ENCODE measurements at places on chromosomes 3 and 15.

GRCh38 chr3:4887177-4887576 is 92.1 kb upstream of the BHLHE40 start:
- DNase-seq, result no peak

GRCh38 chr3:31758322-31758965 is 222.6 kb downstream of the OSBPL10 start:
- no peak for DNase-seq

GRCh38 chr15:65888981-65889380 is 19.7 kb downstream of the RAB11A start:
- no peak for DNase-seq

GRCh38 chr3:190676481-190676880 is 162.6 kb downstream of the IL1RAP start:
- no peak for DNase-seq

GRCh38 chr3:39724233-39724846 is 85.1 kb upstream of the MYRIP start:
- DNase-seq, result no peak

- no peak for DNase-seq
Measured at GRCh38 chr3:178386880-178387279, 149.4 kb upstream of the KCNMB2 start.

DNA sequence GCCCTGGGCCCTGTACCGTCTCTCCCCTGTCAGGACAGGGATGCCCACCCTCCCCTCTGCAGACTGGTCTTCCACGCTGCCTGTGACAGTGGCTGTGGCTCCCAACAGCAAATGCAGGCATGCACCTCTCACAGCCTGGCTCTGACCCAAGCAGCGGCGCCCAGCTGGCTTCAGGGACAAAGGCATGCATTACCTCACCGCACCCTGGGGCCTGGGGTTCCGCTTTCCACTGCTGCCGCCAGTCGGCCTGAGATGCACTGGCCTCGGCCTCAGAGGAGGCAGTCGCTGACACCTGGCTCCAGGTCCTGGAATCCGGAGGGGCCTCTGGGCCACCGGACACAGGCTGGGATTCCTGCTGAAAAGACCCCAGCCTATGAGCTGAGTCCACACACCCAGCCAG is 70.3 kb downstream of the SCN5A start:
- no peak for DNase-seq

DNA sequence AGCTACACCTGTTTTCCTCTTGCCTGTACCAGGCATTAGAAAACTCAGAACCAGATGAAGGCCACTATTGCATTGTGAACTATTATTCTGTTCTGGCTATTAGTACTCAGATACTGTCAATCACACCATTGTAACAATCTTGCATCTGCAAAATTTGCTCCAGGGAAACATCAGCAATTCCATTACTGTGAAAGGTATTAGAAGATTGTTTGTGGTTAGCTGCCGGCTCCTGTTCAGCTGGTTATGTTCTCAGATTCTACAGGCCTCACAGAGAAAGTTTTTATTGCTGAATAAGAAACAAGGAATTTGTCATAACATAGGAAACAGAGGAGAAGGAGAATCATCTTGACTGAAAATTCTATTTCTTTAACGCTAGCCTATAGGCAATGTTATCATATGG is 179.9 kb downstream of the PLOD2 start:
- no peak for DNase-seq

GRCh38 chr3:185422677-185423076 is 59.7 kb downstream of the MAP3K13 start:
- no peak for DNase-seq

DNA sequence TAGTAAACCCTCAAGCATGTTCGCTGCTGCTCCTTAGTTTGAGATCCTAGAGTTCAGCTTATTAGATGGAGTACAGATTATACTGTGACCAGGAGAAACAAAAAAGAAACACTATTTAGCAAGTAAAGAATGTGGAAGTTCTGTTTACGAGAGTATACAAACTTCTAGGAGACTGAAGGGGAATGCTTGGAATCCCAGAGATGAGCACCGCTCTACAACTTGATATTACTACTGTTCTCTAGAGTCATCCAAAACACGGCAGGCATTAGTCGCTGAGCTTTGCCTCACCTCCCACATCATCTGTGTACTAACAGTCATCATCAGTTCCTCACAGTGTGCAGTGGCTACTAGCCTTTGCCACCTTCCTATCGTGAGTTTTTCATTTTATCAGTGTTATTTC is 121.4 kb upstream of the CHRM5 start:
- no peak for DNase-seq

DNA sequence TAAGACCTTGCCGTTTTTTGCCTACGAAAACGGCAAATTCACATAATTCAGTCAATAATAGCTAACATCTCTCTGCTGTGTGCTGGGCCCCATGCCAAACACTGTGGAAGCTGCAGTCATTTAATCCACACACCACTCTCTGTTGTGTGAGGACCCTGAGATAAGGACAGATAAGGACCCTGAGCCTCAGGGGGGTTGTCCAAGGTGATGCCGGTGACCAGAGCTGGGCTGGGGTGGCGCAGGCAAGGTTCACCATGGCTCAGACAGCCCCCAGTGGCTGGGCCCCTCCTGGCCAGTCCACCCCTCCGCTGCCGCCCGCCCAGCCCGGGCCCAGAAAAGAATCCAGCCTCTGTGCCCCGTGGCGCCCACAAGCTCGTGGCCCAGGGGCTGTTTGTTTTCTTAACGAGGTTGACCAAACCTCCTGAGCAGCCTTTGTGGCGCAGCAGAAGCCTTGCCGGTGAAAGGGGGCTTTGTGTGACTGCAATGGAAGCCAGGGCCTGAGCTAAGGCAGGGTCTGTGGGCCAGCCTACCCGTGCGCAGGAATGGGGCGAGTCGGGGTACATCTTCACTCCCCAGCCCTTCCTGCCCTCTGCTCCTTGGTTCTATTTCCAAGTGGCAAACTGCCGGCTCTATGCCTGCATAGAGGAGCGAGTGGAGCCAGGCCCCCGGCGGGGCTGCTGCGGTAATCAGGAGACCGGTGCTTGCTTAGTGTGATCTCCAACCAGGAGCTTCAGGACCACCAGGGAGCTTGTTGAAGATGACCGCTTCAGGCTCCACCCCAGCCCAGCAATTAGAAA is 4.4 kb upstream of the SNX22 start:
- DNase-seq, result no peak

- no peak for DNase-seq
Measured at GRCh38 chr3:70754314-70754713, 441.9 kb upstream of the MDFIC2 start.

DNA sequence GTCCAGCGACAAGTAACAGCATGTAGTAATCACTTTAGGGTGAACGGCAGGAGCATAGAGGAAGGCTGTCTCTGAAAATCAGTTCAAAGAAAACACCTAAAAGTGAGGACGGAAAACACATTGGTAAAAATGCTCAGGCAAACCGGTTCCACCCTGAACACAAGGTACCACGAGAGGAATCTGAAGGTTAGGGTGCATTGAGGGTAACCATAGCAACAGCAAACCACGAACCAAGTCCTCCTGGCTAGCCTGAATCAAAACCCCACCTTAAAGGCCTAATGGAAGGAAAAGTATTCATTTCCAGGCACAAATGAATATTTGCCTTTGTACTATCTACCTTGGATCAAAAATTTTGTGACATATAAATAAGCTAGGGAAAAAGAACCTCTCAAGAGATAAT is 315.0 kb downstream of the OCA2 start:
- DNase-seq, result no peak

- no peak for DNase-seq
Measured at GRCh38 chr3:19149368-19149767, 1.1 kb downstream of the KCNH8 start.

DNA sequence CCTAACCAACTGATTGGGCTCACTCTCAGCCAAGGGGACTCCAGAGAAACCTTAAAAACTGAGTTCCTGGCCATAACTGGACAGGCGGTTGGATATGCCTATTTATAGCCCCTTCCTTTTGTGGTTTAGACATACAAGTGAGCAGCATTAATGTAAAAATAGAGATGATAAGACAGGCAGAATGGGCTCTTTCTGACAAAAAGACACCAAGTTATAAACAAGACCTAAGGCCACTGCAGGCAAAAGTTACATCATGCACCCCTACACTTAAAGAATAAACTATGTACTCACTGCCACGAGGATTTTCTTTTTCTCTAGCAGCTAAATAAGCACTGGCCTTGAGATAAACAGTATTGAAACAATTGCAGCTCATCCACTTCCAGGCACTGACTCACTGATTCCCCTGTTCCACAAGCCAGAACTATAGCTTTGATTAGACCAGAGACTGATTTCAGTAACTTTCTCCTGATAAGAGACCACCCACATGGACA is 30.1 kb downstream of the SUCNR1 start:
- DNase-seq, result no peak

GRCh38 chr3:97949743-97950142 is 22.5 kb downstream of the RIOX2 start:
- no peak for DNase-seq

- peak; percentile 77 for DNase-seq
Measured at GRCh38 chr3:45656575-45657363, 32.4 kb upstream of the SACM1L start.

GRCh38 chr3:181887685-181888084 is 176.0 kb downstream of the SOX2 start:
- no peak for DNase-seq

DNA sequence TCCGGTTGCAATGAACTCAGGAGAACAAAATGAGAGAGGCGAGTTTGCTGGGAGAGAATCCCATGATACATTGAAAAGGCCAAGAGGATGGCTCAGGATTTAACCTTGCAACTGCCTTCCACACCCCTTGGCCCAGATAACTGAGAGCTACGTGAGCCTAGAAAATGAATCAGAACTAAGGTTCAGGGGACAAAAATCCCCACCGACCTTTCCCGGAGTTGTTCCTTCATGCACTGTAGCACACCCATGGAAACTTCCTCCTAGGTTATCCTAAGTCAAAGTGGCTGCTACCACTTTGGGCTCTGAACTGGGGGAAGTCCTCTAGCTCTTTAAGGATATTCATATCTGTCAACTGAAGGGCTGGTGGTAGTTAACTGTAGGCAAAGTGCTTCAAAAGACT is 58.3 kb upstream of the SLC4A7 start:
- DNase-seq, result no peak
